ENCODE measurements at places on chromosomes 4 and X. TPM values are rescaled to one million over a fixed set of nuclear protein-coding genes. Genes with fewer than 3 reads are reported as not detected.

DNA sequence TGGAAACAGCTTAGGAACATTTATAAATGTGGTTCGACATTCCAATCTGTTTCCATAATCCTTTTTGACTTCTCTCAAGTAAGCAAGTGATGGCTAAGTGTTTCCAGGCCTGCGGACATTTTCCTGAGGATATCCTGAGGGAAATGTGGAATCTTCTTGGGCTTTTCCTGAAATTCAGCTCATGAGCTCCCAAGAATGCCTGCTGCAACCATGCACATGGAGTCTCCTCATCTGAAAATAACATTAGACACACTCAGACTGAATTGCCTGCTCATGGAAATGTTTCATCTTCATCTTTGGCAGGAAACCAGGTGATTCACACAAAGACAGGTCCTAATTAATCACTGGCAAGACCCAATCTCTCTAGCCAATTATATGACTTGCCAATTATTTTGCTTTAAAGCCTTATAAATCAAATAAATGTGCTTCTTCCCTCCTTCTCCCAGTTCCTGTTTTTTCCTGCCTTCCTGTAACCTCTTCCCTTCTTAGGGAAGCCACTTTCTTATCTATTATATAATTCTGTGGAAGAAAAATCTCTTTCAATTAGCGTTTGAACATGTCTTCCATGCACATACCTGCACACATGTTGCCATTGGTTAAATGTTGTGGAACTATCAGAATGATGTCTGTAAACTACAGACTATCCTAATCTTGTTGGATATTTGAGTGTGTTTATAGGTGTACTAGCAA lies 104.6 kb upstream of the MXRA5 start:
- no peak overlapping the region for H3K27ac ChIP-seq
- H3K4me1 ChIP-seq = no peaks in the 10 kb centered on the region
- no peak overlapping the region for H3K4me3 ChIP-seq
- no peaks in the 10 kb centered on the region for H3K27me3 ChIP-seq

DNA sequence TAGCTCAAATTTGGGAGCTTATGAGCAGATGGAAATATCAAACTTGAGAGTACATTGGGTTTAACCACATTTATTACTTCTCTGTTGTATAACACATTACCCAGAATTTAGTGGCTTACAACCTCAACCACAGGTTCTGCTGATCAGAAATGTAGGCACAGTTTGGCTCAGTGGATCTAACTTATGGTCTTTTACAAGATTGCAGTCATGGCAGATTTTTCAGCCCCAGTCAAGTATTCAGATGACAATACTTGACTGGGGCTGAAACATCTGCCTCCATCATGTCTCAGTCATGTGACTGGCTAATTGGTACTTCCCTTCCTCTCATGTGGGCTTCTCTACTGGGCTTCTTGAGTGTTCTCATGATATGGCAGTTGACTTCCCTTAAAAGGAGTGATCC lies 44.0 kb upstream of the ADAD1 start:
- DNase-seq = no peak
- H3K27ac ChIP-seq = no peak overlapping the region
- no peaks in the 10 kb centered on the region for H3K4me1 ChIP-seq

DNA sequence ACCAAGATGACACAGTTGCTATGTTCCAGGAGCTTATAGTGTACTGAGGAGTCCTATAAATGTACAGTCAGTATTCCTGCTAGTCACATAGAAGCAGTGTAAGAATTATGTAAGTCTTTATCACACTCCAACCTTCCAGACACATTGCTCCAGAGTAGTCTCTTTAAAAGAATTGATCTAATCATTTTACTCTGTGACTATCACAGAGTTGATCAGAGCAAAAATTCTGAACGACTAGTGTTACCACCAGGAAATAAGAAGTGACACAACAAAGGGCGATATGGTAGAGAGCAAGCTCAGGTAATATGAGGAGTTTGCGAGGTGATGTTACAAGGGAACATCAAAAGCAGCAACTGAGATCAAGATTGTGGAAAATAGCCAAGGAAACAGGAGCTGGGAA lies 9.0 kb upstream of the HPF1 start:
- no peaks in the 10 kb centered on the region for H3K27me3 ChIP-seq
- H3K27ac ChIP-seq = no peak overlapping the region
- H3K36me3 ChIP-seq = no peaks in the 10 kb centered on the region
- no peaks in the 10 kb centered on the region for H3K4me1 ChIP-seq

- H3K36me3 ChIP-seq = no peaks in the 10 kb centered on the region
- no peak overlapping the region for H3K4me3 ChIP-seq
- H3K4me1 ChIP-seq = peaks cover 4% of the 10 kb centered on the region
- H3K27me3 ChIP-seq = no peaks in the 10 kb centered on the region
- DNase-seq = no peak
These were observed 189.9 kb downstream of the PTTG2 start for GRCh38 chr4:38149997-38150671.

DNA sequence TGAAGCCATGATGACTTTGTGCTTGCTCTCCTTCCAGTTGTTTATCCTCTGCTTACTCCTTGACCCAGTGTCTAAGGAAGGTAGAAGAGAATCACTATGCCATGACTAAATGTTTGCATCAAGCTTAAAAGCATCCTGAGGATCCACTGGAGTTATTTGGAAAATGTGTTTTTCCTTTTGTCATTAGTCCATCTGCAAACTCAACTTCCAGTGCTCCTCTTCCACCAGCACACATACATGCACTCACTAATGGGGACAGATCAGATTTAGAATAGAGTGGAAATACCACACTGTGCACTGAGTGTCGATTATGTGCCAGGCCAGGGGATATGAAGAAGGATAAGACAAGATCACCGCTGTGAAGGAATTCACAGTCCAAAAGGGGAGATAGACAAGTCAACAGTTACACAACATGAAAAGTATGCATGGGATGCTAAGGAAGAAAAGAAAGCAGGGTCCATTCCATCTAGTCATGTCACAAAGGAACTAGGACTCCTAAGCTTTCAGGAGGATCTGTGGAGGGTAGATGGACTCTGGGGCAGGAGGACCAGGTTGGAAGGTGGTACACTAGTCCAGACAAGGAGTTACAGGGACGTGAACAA lies 1.9 kb downstream of the OCIAD2 start:
- no peaks in the 10 kb centered on the region for H3K4me1 ChIP-seq
- H3K27ac ChIP-seq = no peak overlapping the region
- H3K4me3 ChIP-seq = no peak overlapping the region
- peaks cover 3% of the 10 kb centered on the region for H3K36me3 ChIP-seq
- DNase-seq = no peak

- H3K27ac ChIP-seq = peak overlapping the region; percentile 5
- peaks cover 12% of the 10 kb centered on the region for H3K4me1 ChIP-seq
- H3K4me3 ChIP-seq = no peak overlapping the region
- no peaks in the 10 kb centered on the region for H3K27me3 ChIP-seq
These were observed 5.0 kb downstream of the GAR1 start for GRCh38 chr4:109820563-109820962.

GRCh38 chr4:26860922-26861433 lies 337 bp downstream of the STIM2 start:
- H3K27ac ChIP-seq = peak overlapping the region; percentile 92
- no peaks in the 10 kb centered on the region for H3K27me3 ChIP-seq
- H3K4me1 ChIP-seq = no peaks in the 10 kb centered on the region
- DNase-seq = no peak

DNA sequence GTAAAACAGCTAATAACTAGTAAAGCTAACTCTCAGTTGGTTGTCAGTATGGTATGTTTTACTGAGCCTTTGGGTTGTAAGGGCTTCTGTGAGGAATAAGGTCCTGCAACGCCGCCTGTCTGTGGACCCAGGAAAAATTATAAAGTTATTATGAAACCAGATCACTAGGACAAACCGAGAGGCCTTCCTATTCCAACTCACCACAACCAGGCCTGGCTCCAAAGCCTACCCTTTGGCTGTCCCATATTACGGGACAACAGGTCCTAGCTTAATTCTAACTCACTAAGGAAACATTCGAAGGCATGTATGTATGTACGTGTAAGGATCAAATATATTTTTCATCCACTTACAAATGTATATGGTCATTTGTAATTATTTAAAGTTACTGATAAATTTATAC lies 1.4 kb downstream of the ANKRD17 start:
- no peaks in the 10 kb centered on the region for H3K27me3 ChIP-seq
- H3K4me3 ChIP-seq = peak overlapping the region; percentile 82
- peaks cover 7% of the 10 kb centered on the region for H3K4me1 ChIP-seq
- no peaks in the 10 kb centered on the region for H3K36me3 ChIP-seq

DNA sequence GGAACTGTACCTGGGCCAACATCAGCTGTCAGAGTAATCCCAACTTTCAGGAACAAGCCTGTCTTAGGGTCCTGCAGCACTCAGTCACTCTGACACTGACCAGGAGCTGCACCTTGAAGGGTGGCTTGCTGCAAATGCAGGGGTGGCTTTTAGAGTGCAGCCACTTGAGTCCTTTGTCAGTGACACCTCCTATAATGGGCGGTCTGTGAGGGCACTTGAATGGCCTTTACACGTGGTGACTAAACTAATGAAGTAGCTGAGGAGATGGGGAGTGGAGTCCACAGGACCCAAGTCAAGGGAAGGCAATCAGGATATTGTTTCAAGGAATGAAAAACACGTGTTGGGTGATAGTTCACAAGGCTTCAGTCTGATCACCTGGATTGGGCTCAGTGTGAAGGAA lies 11.1 kb upstream of the LNX1 start:
- no peak overlapping the region for H3K27ac ChIP-seq
- no peak for DNase-seq
- no peaks in the 10 kb centered on the region for H3K27me3 ChIP-seq
- H3K4me1 ChIP-seq = no peaks in the 10 kb centered on the region

- no peak overlapping the region for H3K27ac ChIP-seq
- H3K4me1 ChIP-seq = no peaks in the 10 kb centered on the region
- no peaks in the 10 kb centered on the region for H3K36me3 ChIP-seq
- H3K27me3 ChIP-seq = no peaks in the 10 kb centered on the region
These were observed 57.4 kb downstream of the DCK start for GRCh38 chr4:71050809-71051208.

DNA sequence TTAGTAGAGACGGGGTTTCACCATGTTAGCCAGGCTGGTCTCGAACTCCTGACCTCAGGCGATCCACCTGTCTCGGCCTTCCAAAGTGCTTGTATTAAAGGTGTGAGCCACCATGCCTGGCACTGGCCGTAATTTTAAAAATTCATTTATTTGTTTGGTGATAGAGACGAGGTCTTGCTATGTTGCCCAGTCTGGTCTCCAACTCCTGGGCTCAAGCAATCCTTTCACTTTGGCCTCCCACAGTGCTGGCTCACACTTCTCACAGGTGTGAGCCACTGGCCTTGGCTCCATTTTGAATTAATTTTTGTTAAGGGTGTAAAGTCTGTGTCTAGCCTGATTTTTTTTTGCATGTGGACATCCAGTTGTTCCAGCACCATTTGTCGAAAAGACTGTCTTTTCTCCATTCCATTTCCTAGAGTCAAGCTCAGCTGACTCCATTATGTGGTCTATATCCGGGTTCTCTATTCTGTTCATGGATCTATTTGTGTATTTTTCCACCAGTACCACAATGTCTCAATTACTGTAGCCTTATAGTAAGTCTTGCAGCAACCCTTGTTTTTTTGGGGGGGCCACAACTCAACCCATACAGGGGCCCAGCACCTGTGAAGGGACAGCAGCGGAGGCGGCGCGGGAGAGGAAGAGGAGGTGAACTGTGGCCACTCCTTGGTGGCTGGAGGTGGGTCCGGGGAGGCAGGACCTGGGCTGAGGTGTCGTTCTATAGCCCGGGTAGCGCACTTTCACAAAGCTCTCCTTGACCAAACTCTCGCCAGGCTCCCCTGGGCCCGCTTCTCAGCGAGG lies 1.5 kb upstream of the NSD2 start:
- H3K4me3 ChIP-seq = peak overlapping the region; percentile 66
- H3K4me1 ChIP-seq = no peaks in the 10 kb centered on the region
- peak overlapping the region; percentile 97 for H3K27ac ChIP-seq
- H3K27me3 ChIP-seq = no peaks in the 10 kb centered on the region
- no peak for DNase-seq
- H3K36me3 ChIP-seq = no peaks in the 10 kb centered on the region

DNA sequence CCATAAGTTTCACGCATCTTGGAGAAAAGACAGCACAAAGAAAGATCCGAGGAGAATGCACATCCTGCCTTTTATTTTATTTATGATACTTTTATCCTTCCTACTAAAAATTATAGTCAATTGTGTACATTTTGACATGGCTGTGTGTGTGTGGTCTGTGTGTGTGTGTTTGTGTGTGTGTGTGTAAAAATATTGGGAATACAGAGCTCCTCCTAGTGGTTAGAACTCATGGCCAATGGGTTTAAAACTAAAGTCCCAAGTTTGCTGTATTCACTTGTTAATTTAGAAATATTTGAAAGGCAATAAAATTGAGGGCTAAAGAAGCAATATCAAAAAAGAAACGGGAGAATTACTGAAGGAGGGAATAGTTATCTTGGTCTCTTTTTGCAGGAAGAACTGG lies 47.5 kb downstream of the NKX6-1 start:
- no peaks in the 10 kb centered on the region for H3K4me1 ChIP-seq
- no peak overlapping the region for H3K27ac ChIP-seq
- no peaks in the 10 kb centered on the region for H3K27me3 ChIP-seq
- no peak for DNase-seq
- H3K36me3 ChIP-seq = no peaks in the 10 kb centered on the region
- H3K4me3 ChIP-seq = no peak overlapping the region

GRCh38 chrX:11336201-11336600 lies 43.0 kb downstream of the AMELX start:
- H3K27me3 ChIP-seq = no peaks in the 10 kb centered on the region
- H3K4me3 ChIP-seq = no peak overlapping the region
- no peak for DNase-seq
- no peaks in the 10 kb centered on the region for H3K4me1 ChIP-seq
- H3K27ac ChIP-seq = no peak overlapping the region

DNA sequence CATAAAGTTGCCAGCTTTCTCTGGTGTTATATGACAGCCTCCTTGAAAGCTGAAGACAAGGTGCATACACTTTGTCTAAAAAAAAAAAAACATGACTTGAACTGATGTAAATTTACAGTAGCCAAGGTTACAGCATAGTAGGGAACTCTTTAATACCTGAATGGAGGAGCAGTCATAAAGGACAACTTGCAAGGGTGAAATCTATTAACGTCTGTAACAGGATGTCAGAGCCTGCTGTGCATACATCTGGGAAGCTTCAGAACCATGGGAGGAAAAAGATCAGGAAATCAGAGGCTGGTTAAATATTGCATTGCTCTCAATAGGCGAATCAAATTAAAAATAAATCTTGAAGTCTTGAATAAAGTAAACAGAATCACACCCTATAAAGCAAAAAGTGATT lies 484.0 kb upstream of the CTSO start:
- H3K4me3 ChIP-seq = no peak overlapping the region
- no peaks in the 10 kb centered on the region for H3K4me1 ChIP-seq
- H3K27ac ChIP-seq = no peak overlapping the region
- no peak for DNase-seq
- H3K27me3 ChIP-seq = no peaks in the 10 kb centered on the region

- no peak for DNase-seq
- no peaks in the 10 kb centered on the region for H3K27me3 ChIP-seq
- H3K36me3 ChIP-seq = no peaks in the 10 kb centered on the region
- H3K27ac ChIP-seq = no peak overlapping the region
These were observed 119.1 kb upstream of the CNKSR2 start for GRCh38 chrX:21255032-21255618.

TAF9B gene
- 25.2 TPM for total RNA-seq

AFF2 gene
- total RNA-seq = 5.7 TPM

NR3C2 gene
- total RNA-seq = 8.0 TPM

FAM236D gene
- not detected for total RNA-seq

MAGEA2B gene
- not detected for total RNA-seq

HNRNPD gene
- total RNA-seq = 130 TPM

LRCH2 gene
- 2.6 TPM for total RNA-seq

HSFX1 gene
- total RNA-seq = 2.0 TPM

ZXDA gene
- 13.2 TPM for total RNA-seq

APBB2 gene
- total RNA-seq = 192 TPM

FAM9A gene
- not detected for total RNA-seq

RAB39B gene
- total RNA-seq = 0.73 TPM

CDX4 gene
- not detected for total RNA-seq

ALB gene
- 9.1 TPM for total RNA-seq
